Glutamatergic neuron (in vitro differentiated cells): ENCODE measurements at places on chromosomes 3 and 15. TPM values are rescaled to one million over a fixed set of nuclear protein-coding genes. Genes with fewer than 3 reads are reported as not detected.

DNA sequence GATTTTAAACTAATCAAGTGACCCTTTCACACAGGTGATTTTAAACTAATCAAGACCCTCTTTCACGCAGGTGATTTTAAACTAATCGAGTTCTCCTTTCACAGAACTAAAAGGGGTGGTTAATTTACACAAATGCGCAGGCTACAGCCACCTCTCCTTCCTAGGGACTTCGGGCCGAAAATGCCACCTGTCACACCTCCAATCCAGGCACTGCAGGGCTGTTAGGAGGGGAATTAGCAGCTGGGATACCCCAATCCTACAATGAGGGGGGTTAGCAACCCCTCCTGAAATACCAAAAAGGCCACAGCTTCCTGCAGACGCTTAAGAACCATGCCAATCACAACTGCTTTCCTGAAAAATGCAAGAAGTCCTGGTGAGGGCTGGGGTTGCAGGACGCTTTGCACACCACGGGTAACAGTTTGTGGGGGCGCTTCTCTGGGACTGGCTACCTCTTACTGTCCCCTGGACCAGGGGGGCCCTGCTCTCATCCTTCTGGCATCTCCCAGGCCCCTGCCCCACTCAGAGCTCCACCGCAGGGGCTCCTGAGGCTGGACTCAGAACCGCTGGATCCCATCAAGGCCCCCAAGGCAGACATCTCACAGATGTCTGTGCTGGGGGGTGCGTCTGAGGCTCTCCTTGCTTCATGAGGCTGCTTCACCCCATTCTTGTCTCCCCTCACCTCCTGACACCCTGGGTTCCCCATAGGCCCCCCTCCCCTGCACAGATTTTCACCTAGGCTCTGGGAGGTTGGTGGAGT, 145.9 kb downstream of the OR4M2 start:
- no peak for DNase-seq

DNA sequence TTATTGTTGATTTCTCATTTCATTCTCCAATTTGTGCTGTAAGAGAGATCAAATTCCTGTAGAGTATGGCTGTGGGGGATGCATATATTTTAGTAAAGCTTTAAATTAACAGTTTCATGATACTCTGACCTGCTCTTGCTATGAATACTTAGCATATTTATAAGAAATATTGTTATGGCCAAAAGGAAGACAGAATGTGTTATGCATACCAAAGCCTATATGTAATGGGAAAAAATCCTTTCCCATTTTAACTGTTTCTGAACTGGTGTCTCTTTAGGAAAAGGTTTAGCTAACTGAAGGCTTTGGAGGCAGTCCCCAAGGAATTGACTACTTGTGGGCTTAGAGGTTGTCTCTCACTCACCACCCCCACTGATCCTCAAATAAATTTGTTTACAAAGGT, 59.2 kb downstream of the CADPS start:
- no peak for DNase-seq

- DNase-seq: no peak
Measured at GRCh38 chr3:188358787-188359493, 205.0 kb downstream of the LPP start.

GRCh38 chr15:100873029-100873677, 6.5 kb upstream of the ALDH1A3 start:
- peak; percentile 58 for DNase-seq

- no peak for DNase-seq
Measured at GRCh38 chr3:126378341-126378751, 16.4 kb upstream of the CFAP100 start.

GRCh38 chr3:143383421-143383820, 263.9 kb downstream of the CHST2 start:
- DNase-seq: no peak

GRCh38 chr3:165683947-165684346, 153.3 kb downstream of the BCHE start:
- DNase-seq: no peak

- DNase-seq: no peak
Measured at GRCh38 chr3:185943760-185944106, 5.9 kb upstream of the TRA2B start.

- DNase-seq: no peak
Measured at GRCh38 chr3:133882986-133883586, 12.6 kb downstream of the RAB6B start.

DNA sequence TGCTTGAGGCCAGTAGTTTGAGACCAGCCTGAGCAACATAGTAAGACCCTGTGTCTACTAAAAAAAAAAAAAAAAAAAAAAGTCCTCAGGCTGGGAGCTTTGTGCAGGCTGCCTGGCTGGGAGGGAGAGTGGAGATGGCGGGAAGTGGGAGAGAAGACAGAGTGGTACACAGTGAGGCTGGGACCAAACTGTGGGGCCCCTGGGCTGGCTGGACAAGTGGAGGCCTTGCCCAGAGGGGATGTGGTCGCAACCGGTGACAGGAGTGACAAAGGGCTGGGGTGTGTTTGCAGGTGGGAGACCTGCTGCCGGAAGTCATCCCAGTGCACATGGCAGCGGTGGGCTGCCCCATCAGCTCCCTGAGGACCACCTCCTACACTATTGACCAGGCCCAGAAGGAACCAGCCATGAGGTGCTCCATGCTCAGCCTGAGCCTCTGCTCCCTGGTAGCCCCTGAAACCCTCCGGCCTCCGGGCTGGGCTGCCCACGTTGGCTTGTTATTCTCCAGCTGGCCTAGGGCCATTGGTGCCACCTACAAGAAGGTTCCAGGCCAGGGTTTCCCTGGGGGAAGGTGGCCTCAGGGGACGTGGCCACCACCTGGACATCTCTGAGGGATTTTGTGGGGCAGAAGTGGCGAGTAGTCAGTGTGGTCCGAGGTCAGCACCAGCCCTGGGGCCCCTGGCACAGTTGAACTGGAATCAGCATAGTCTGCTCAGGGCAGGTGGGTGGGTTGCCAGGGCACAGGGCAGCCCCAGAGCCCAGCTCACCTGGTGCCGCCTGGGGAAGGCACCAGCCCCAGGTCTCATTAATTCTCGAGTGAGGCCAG, 22.7 kb downstream of the ACAA1 start:
- no peak for DNase-seq

DNA sequence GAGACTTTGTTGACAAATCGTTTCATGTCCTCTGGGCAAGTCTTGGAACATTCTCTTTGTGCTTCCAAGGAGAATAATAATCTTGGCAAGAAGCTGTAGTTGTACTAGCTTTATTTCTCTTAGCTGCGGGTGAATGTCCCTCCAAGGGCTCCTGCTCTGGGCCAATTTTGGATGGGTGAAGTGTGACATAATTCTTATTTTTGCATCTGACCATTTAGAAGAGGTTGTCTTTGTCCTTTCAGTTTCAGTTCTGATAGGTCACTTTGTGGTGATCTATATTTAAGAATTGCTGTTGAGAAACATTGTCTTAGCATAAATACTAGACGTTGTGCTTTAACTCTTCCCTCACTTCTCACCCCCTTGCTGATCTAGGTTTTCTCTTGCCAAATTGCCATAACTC, 164.8 kb upstream of the RORA start:
- DNase-seq: no peak

DNA sequence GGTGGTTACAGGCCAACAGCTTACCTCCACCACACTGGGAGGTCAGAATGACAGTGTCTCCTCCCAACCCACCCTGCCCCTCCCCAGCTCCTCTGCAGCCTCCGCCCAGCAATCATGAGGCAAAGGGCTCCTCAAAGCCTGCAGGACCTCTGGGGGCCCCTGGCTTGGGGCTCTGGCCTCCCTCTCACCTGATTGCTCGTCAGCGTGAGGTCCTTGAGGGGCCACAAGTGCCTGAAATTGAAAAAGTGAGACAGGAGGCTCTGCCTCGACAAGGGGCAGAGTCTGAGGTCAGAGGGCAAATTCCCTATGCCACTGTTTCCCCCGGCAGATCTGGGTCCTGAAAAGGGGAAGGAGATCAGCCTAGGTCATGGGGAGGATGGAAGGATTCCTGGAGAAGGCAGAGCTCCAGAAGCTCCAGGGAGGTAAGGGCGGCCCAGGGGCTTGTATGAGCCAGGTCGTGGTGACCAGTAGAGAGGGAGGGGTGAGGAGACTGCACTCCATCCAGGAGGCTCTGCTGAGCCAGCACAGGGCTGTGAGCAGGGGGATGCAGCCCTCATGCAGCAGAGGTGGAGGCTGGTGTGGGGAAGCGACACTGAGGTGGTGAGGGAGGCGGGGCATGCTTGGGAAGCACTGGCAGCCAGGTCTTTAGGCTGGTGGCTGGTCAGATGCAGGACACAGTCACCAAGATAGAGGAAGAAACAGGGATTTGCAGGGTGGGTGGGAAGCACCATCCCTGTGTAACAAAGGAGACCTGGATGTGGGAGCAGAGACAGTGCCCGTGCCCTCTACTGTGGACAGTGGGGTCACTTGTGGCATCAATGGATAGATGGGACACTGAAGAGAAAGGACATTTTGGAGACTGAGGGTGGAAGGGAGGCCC, 20.1 kb downstream of the ALS2CL start:
- DNase-seq: peak; percentile 1

DNA sequence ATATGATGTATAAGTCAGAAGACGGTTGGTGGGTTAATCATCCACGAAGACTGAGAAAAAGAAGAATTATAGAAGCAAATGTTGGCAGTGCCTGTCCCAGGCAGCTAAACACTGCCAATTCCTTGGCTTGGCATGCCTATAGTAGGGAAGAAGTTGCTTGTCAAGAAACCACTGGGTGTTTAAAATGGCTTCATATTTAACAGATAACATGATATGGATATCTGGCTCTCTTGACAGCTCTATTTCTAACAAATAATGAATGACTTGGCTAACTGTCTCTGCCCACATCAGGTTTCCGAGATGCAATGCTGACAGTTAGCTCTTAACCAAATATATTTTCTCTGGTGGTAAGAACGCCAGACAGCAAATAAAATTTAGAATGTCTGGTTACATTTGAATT, 341.7 kb upstream of the KCNMB2 start:
- no peak for DNase-seq

- DNase-seq: no peak
Measured at GRCh38 chr3:43415088-43415487, 128.7 kb downstream of the SNRK start.

GRCh38 chr3:192608726-192609600, 118.4 kb downstream of the FGF12 start:
- no peak for DNase-seq

DNA sequence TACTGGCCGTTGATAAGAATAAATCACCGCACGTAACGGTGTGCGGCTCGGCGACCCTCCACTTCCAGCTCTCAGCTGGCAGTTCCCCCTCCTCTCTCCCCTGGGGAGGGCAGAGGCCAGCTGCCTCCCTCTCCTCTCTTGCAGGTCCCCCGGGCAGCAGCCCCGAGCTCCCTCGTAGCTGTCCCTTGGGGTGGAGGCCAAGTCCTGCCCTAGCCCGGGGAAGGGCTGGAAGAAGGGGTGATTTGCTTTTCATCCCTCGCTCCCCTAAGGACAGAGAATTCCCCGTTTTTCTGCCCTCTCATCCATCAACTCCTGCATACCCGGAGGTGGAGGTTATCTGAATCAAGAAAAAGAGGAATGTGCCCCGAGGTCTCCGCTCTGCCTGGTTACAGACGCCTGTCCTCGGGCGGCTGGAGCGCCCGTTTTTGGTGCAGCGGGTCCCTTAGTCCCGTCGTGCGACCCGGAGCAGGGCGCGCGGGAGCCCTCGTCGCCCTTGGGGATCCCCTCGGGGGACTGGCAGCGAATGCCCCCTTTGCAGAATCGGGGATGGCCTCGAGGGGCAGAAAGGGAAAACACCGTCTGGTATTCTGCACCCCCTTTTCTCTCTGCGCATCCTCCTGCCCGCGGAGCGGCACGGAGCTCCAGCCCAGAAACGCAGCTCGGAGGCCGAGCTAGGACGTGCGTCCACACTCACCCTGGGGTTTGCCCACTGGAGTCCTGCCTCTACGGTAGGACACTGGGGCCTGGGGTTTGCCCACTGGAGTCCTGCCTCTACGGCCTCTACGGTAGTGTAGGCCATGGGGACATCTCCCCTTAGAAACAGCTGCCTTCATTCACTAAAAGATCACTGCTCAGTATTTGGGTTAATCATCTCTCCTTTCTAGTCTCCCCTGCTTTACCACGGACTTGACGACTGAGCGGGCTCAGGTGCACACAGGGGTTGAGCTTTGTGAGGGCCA, 2.2 kb downstream of the PTPRG start:
- DNase-seq: peak; percentile 39

- DNase-seq: no peak
Measured at GRCh38 chr3:61650719-61651410, 89.5 kb downstream of the PTPRG start.

GRCh38 chr3:171155122-171155700, 128.7 kb upstream of the SLC2A2 start:
- DNase-seq: no peak

DNA sequence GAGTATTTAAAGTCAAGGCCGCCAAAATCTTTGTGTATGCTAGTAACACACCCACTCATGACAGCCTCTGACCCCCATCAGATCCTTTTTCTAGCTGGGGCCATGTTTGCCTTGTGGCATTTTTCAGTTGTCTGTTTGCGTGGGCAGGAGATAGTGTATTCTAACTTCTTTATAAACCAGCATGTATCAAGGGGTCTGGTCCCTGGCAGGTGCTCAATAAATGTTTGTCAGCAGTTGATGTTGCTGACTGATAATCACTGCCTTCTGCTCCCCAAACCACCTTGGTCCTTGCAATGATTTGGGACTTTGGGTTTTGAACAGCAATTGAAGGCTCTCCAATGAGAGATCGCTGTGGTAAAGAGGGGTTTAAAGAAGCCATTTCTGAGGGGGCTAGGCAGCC, 19.2 kb downstream of the RARB start:
- no peak for DNase-seq

GRCh38 chr3:100060685-100061484, 53.4 kb downstream of the FILIP1L start:
- DNase-seq: no peak

GRCh38 chr3:156716105-156716862, 41.9 kb downstream of the TIPARP start:
- DNase-seq: no peak

- DNase-seq: no peak
Measured at GRCh38 chr3:49745986-49746385, 22.2 kb upstream of the GMPPB start.

DNA sequence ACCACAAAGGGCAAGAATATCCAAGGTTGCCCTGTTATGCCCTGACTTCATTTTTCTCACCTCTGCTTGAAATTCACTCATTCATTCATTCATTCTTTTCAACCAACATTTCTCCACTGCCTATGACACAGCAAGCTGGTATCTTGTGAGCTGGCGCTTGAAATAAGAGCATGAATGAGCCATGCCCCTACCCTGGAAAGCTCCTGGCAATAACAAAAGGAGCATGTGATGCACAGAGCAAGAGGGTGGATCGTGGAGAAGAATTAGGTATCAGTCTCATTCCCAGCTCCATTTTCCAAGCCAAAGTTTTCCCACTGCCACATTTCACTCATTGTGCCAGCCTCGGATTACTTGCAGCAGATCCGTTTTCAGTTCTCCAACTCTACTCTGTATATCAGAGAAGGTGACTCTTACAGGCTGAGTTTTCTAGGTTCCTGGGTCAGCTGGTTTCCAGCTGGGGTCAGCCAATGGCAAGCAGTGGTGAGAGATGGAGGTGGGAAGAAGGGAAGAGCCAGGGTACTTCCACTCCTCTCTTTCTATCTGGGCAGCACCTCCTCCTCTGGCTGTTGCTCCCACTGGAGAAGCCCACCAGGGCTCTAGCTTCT, 144.8 kb downstream of the SUCLG2 start:
- no peak for DNase-seq

- no peak for DNase-seq
Measured at GRCh38 chr3:177521305-177521704, 324.0 kb upstream of the TBL1XR1 start.

TMEM40 gene
- not detected for total RNA-seq

MUC20 gene
- total RNA-seq: not detected

OXTR gene
- total RNA-seq: 4.0 TPM

FBXL2 gene
- total RNA-seq: 21.4 TPM

PLSCR5 gene
- not detected for total RNA-seq

IQCH gene
- total RNA-seq: 4.5 TPM

ARMC8 gene
- total RNA-seq: 54.4 TPM

CCNB2 gene
- total RNA-seq: 13.1 TPM

THAP10 gene
- total RNA-seq: 3.3 TPM

IGDCC3 gene
- total RNA-seq: 342 TPM
